NK-92 treated with Interleukin-12 subunit alpha and Interleukin-12 subunit beta, amount 100 ng/mL, for 24 hours (cell line): ENCODE measurements at places on chromosomes 11 and 22.
A peak's percentile ranks its signal among the peaks of the same experiment; 100 is the strongest.

DNA sequence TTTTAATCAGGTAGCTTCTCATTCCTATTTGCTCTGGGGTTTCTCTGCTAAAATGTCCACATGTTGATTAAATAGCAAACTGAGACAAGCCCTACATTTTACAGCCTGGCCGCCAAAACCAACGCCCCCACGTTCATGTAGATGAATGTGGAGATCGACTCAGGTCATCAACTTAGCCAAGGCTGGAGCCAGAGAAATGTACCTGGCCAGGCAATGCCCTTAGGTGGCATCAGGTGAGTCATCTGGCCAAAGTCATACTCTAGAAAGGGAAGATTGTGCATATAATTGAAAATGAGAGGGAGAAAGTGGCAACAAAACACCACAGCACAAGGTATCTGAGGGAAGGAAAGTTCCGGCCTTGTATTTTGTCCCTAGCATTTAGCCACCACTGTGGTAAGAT is 37.1 kb upstream of the CCDC89 start:
- no peak for DNase-seq

GRCh38 chr11:69481393-69481844 is at the start of gene LINC01488:
Gene LINC01488 (plus strand): TSS chr11:69481663.
- DNase-seq: no peak

DNA sequence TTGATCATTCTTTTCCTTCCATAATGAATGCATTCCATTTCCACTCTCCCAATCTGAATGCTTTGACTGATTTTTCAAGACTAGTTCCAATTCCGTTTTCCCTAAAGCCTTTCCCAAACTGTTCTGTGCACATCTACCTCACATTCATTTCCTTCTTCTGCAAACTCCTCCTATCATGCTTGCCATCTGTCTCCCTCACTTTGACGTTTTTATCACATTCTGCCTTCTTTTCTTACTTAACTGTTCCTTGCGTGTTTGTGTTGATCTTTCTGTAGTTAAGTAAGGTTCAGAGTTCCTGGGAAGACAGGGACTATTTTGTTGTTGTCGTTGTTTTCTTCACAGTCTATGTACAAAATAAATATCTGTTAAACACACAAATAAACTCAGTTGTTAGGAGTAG is 179.0 kb downstream of the NXPE2 start:
- DNase-seq: no peak

DNA sequence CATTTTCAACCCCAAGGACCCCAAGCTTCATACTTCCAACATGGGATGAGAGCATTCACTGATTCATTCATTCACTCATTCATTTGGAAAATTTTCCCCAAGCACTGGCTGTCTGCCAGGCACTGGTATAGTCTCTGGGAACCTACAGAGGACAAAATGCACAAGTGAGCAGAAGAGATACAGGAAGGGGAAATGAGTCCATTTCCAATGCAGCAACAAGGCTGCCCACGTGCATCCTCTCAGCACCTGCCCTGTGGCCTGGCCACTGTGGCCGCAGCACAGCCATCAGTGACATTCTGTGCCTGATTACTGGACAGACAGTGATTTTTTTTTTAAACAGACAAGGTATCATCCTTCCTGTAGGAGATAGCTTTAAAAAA is 96.0 kb upstream of the PITPNB start:
- no peak for DNase-seq

GRCh38 chr11:19243143-19243542 is 2.4 kb upstream of the E2F8 start:
- DNase-seq: no peak

GRCh38 chr11:64284962-64285884 is at the start of gene GPR137:
Gene GPR137 (plus strand): TSS chr11:64285848. CDS start chr11:64286525, 677 bp downstream.
- peak; percentile 86 for DNase-seq

DNA sequence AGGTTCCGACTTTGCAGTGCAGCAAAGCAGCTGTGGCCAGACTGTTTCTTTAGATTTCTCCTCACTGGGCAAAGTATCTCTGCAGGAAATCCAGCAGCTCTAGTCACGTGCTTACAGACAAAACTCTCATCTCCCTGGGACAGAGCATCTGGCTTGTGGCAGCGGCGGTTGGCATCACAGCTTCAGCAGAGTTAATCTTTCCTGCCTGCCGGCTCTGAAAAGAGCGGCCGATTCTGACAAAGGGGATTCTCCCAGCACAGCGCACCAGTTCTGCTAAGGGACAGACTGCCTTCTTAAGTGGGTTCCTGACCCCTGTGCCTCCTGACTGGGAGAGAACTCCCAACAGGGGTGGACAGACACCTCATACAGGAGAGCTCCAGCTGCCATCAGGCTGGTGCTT is 1357.3 kb upstream of the TENM4 start:
- DNase-seq: no peak

DNA sequence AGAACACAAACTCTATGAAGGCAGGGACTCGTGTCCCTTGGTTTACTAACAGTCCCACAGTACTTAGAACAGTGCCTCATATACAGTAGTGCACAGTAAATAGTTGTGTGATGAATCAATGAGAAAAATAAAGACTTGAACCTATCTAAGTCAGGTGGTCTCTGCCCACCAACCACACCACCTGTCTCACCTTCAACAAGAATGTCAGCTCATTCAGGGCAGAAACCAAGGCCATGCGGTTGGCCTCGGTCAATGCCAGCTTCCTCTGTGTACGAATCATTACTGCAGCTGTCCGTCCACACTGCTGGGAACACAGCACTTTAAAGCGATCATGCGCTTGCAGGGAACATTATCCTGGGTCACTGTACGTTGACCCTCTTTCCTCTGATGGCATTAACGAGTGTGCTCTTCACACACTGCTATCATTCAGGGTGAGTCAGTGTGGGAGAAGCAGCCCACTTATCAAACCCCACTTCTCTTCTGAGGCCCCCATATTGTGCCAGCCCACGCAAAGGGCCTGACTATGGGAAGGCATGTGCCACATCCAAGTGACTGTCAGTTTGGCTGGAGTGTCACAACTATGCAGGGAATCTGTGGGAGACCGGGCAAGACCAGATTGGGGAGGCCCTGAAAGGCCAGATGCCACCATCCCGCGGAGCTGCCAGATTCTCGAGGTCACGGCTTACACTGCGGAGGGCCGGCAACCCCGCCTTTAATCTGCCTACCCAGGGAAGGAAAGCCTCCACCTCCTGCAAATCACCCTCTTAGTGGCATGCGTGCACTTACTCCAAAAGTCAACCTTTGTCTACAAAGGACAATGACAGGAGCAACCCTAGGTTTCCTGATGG is 36.1 kb downstream of the LARGE1 start:
- DNase-seq: no peak

DNA sequence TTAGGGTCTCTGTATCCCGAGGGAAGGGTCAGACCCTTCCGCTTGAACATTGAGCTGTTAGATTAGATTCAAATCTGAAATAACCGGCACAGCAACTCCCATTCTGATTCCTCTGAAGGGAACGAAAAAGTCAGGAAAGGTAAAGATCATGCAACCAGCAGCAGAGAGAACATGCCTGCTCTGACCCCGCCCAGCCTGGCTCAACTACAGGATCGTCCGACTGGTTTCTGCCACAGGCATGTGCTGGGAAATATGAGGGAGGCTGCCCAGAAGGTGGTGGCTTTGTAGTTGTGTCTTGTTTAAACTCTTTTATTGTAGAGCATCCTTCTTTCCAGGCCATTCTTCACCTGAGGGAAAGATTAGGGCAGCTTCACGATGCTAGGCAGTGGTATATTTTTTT is 5.0 kb upstream of the MTNR1B start:
- no peak for DNase-seq

GRCh38 chr11:57251491-57252104 is 14.5 kb upstream of the APLNR start:
- DNase-seq: no peak

GRCh38 chr11:69599502-69599901 is 41.5 kb upstream of the CCND1 start:
- no peak for DNase-seq

- DNase-seq: no peak
These were observed at the start of gene SHANK2 for GRCh38 chr11:71252269-71252769. Gene SHANK2 (minus strand): TSS chr11:71252577. CDS start chr11:71147326, 105,251 bp downstream.

DNA sequence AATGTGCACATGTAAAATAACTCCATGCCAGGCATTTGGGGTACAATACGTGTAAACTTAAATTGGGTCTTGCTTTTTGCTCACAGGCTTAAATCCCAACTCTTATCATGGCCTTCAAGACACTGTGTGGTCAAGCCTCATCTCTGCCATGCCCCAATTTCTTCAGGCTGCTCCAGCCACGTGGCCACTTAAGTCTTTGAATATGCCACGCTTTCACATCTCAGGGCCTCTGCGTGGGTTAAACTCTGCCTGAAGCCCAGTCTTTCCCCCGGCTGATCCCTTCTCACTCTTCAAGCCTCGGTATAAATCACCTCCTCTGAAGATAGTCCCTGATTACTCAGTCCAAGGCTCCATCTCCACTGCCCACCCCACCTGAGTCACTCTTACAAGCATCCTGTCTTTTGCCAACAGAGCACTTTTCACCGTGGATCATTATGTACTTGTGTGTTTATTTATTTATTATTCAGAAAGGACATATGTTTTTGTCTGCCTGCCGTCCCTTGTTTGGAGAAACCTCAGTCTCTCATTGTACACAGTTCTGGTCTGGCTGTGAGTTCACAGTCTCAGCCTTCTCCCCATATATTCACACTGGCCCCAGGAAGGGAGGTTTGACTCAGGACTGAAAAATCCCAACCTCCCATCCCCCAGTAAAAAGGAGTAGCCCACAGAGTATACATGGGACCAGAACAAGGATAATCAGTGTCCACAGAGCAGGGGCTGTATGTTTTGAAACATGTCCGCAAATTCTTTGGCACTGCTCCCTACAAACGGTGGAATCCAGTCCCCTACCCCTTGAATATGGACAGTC is 344.7 kb downstream of the MN1 start:
- no peak for DNase-seq

GRCh38 chr22:47929073-47929472 is 1166.6 kb downstream of the TBC1D22A start:
- no peak for DNase-seq

DNA sequence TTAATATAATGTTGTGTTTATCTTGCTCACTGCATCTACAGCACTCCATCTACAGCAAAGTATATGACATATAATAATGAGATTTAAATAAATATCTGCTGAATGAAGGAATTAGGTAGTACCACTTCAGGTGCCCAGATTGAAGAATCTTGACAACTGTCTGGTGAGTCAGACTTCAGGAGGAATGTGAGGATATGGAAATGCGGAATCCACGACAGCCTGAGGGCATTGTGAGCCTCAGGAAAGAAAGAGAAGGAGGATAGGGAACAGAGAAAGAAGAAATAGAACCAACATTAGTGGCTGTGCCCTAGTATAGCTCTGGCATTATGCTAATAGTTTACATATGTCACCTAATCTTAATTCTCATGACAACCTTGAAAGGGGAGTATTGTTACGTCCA is 304.4 kb downstream of the AASDHPPT start:
- DNase-seq: no peak
